ENCODE measurements at places on chromosomes 4 and X. TPM values are rescaled to one million over a fixed set of nuclear protein-coding genes. Genes with fewer than 3 reads are reported as not detected.

DNA sequence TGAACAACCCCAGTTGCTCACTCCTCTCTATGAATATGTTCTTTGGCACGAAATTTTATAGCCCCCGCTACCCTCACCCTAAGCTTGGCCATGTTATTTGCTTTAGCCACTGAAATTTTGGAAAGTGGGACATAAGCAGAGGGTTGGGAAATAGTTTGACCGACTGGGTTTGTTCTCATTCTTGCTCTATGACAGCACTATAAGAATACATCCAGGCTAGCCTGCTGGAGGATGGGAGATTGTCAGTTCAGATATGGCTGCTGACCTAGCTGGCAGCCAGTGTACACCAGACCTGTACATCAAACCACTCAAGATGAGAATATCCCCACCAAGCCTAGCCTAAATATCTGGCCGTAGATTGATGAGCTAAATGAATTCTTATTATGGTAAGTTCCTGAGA is 298.1 kb downstream of the PDGFC start:
- no peak for DNase-seq

DNA sequence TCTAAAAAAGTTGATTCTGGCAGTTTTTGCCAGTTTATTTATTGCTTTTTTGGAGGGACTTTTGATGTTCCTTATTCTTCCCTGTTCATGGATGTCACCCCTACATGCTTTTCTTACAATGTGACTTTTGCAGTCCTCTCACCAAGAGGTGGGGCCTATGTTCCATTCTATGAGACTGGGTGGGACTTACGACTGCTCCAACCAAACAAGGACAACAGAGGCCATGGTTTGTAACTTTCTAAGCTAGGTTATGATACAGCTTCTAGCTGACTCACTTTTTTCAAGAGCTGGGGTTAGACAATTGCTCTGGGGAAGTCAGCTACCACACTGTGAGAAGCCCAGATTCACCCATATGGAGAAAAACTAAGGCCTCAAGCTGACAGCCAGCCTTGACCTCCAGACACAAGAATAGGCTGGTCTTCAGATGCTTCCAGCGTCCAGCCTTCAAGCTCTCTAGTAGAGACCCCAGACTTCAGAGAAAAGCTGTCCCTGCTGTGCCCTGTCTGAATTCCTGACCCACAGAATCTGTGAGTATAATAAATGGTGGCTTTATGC is 39.5 kb downstream of the ENOPH1 start:
- DNase-seq: no peak

DNA sequence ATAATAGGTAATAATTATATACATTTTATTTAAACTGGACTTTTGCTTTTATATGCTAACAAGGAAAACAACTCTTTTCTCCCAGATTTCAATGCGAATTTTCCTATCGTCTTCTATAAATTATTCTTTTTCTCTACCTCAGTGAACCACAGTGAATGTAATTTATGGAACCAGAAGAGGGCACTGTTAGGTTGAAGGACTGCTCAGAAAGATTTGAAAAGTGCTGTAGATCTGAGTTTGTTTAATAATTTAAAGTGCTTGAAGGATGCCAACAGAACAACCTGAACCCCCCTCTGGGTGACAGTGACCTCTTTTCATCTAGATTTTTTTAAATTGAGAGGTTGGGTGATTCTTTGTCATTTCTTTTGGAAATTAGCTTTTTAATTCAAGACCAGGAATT is 54.9 kb downstream of the PHOX2B start:
- no peak for DNase-seq

The CYSLTR1 gene
- total RNA-seq: 3.5 TPM
